ENCODE measurements at places on chromosomes 5 and 9.

GRCh38 chr5:14450018-14450524 is 131.5 kb upstream of the OTULINL start:
- DNase-seq = no peak

DNA sequence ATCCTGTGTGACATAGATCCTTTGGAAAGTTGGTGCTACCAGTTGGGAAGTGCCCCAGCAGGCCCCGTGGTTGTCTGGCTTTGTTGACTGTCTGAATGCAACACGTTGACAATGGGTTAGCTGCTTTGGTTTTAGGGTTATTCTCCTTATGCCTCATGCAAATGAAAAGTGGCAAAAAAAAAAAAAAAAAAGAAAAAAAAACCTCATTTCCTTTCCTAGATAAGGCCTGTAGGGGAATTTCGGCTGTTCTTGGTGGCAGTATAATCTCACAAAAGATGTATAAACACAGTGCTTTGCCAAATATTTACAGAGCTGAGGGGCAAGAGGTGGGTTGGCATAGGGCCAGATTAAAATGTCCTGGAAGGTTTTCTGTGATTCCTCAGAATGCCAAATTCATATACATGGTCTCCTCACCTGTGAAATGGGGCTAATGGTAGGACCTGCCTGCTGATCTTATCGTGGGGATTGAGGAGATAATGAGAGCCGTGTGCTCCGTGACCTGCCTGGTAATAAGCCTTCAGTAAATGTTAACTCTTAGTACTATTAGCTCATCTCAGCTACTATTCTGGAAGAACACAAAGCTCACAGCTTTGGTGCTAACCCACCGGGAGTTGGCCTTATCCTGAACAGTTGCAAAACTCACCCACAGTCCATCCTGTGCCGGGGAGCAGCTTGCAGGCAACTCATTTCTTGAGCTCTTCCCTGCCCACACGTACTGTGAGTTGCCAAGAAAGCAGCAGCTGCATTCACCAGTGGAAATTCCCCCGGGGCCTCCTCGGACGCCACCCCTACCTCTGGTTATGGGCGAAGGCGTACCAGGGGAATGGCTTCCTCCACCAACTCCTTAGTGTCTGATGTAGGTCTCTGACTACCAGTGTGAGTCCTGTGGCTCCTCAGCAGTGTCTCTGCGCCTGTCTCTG is 220.3 kb downstream of the NR3C1 start:
- DNase-seq = peak; percentile 79

- no peak for DNase-seq
Measured at GRCh38 chr5:151683986-151684588, 2.6 kb downstream of the SPARC start.

- DNase-seq = no peak
Measured at GRCh38 chr9:84386753-84387152, 46.2 kb upstream of the SLC28A3 start.

- no peak for DNase-seq
Measured at GRCh38 chr9:111110805-111111204, 72.5 kb upstream of the LPAR1 start.

GRCh38 chr5:93006915-93007314 is 574.1 kb downstream of the NR2F1-AS1 start:
- no peak for DNase-seq

Data from activated CD4-positive, alpha-beta T cell treated with anti-CD3 and anti-CD28 coated beads for 48 hours (primary cell).